ENCODE measurements at places on chromosomes 2 and 18. TPM values are rescaled to one million over a fixed set of nuclear protein-coding genes. Genes with fewer than 3 reads are reported as not detected.

The CDCA7 gene
- 0.83 TPM for total RNA-seq

The SERPINB4 gene
- not detected for total RNA-seq

The TRAPPC8 gene
- 55.4 TPM for total RNA-seq

The CROCC2 gene
- total RNA-seq = 0.13 TPM

The DIPK1C gene
- total RNA-seq = not detected

The TRIB2 gene
- 109 TPM for total RNA-seq

The STK16 gene
- 31.4 TPM for total RNA-seq

The KDSR gene
- total RNA-seq = 64.0 TPM

The PLEKHH2 gene
- total RNA-seq = 8.9 TPM

The TNS1 gene
- total RNA-seq = 297 TPM

The TTN gene
- total RNA-seq = 3.3 TPM

The IL1R2 gene
- 0.13 TPM for total RNA-seq

The DES gene
- 3.0 TPM for total RNA-seq

The LAMA3 gene
- total RNA-seq = 3.8 TPM

The CYP20A1 gene
- total RNA-seq = 42.8 TPM

The SLC4A5 gene
- 0.30 TPM for total RNA-seq

Data from smooth muscle cell of the pulmonary artery (primary cell).